ENCODE measurements at places on chromosomes 12 and 14.

DNA sequence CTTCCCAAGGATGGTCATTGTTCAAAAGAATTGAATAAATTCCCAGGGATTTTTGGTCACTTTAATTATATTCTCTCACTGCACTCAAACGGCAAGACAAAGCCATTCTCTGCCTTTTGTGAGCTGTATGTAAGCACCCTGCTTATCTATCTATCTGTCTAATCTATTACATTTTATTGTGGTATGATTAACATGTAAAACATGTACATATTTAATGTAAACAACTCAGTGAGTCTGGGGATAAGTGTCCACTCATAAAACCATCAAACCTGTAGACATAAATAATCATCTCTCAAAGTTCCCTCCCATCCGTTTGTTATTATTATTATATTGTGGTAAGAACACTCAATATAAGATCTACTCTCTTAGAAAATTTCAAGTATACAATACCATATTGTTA lies 167.1 kb downstream of the CAND1 start:
- DNase-seq, result no peak

GRCh38 chr14:47660158-47660557 lies 15.2 kb downstream of the MDGA2 start:
- no peak for DNase-seq

DNA sequence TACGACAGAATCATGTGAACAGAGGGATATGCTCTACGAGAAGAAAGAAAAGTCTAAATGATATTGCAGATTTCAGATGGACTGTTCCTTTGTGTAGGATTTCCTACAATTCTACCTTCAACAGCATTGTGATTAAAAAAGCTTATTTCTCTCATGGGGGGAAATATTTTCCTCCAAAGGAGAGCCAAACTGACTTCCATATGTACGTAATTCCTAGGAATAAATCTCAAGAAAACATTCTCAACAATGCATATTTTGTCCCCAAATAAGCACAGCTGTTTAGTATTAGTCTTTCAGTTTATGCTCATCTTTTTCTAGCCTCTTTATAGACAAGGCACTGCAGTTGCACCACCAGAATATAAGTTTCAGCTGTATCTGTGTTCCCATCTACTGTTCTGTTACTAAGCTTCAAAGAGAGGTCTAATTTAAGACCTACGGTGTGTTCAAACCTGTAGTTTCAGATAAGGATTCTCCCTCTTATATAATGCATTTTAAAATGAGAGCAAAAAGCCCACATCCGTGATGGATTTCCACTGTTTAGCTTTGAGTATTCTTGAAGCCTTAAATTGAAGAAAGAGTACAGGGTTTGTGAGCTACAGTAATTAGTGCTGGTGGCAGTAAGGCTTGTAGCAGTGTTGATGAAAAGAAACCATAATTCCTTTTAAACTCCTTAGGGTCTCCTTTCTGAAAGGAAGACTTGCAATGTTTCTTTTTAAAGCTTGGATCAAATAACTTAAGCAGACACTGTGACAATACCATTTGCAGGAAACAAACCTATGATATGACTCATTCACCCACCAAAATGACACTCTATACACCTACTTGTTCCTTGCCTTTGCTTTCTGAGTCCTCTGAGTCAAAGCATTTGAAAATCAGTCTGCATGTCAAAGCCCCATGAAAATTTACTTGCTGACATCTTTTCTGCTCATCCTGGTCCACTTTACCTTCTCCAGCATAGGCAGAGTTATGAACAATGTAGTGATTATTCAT lies 754.1 kb downstream of the NOVA1 start:
- no peak for DNase-seq

DNA sequence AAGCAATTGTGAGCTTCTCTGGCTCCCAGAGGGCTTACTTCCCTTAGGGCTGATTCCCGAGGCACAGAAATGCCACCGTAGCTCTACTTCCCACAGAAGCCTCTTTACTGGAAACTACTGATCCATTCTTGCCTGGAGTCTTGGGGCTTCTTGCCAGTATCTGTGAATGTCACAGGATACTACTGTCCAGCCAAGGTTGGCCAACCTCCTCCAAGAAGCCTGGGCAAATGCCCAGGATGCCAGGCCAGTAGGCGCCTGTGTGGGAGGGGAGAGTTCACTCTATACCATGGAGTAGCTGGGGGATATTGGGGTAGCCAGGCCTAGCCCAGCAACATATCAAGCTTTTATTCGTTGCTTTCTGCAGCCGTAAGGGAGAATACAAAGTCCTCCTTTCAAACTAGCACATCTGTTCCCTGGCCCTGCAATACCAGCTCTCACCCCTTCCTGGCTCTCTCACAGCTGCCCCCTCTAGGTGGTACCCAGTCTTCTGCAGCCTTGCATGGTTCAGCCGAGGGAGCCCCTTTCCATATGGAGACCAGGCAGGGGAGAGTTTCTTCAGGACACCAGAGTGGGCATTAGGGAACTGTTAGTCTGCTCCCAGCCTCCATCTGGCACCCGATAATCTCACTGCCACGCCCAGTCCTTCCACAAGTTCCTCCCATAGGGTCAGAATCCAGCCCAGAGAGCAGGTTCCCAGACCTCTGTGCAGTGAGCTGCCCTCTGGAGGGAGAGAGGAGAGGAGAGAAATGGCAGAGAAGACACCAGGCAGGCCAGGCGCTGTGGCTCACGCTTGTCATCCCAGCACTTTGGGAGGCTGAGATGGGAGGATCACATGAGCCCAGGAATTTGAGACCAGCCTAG lies 24.3 kb upstream of the PLEK2 start:
- DNase-seq, result no peak

DNA sequence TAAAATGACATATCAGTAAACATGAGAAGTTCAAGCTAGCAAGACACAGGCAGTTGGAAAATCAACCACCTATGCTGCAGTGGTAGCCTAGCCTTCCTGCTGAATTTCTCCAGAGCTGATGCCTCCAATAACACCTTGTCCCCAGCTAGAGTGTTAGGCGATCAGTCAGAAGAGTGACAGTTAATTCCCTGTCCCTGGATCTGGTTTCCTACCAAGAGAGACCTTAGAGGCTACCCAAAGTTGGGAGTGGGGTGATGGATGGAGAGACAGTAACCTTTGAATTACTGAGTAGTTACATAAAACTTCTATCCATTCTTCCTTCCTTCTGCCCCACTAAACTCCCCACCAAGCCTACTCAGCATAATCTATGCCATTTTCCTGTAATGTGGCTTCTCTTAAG lies 1.9 kb upstream of the ANO2 start:
- DNase-seq, result no peak

DNA sequence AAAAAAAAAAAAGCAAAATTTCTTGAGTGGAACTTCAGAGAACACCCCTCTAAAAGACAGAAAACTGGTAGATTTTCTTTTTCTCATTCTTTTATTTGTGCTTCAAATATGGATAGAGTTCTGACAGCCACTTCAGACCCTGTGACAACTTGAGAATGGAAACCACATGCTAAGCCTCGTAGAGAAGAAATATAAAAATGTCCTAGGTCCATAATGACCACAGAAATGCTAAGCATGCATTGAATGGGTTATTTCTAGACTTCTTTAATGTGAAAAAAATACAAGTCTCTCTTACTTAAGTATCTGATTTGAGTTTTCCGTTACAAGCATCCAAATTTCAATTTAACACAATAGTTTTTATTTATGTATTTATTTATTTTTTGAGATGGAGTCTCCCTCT lies 28.3 kb upstream of the DIO2 start:
- no peak for DNase-seq

DNA sequence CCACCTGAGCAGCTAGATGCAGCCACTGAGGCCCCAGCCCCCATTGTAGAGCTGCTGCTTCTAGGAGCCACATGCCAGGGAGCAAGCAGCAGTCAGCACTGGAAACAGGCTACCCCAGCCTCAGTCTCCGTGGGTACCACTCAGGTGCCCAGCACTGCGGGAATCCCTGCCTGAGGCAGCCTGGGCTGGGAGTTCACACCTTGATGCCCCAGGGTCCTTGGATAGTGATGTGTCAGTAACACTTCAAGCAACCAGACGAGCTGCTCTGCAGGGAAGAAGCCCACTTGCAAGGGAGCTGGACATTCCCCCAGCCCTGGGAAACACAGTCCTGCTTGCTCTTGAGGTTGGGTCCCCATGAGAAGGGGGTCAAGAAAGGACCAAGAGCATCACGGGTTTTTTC lies 90.7 kb downstream of the ZFP36L1 start:
- DNase-seq, result no peak

GRCh38 chr14:58954901-58955861 lies 233.3 kb upstream of the DAAM1 start:
- no peak for DNase-seq
